Stimulated activated CD8-positive, alpha-beta memory T cell treated with anti-CD3 and anti-CD28 coated beads, Interleukin-4, amount 100 ng/mL, for 1 hour (primary cell): ENCODE measurements at places on chromosomes 2 and 18.

GRCh38 chr2:43034242-43034619, 192.2 kb downstream of the ZFP36L2 start:
- DNase-seq = no peak

- no peak for DNase-seq
Measured at GRCh38 chr2:114642988-114643553, 200.6 kb downstream of the DPP10 start.

DNA sequence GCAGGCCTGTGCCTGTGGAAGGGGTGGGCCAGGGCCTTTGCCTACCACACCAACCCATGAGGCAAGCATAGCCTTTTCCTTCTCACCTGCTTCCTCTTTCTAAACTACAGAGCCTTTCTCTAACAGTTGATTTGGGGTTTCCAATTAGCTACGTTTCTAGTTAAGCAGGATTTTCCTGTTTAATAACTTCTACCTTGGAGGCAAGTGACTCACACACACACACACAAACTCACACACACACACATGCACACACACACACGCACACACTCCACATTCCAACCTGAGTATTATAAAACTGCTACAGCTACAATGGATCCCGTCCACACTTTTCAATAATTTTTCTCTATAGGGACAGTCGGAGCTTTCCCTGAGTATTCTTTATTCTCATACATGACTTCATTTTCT, 84.9 kb downstream of the SOX11 start:
- no peak for DNase-seq

DNA sequence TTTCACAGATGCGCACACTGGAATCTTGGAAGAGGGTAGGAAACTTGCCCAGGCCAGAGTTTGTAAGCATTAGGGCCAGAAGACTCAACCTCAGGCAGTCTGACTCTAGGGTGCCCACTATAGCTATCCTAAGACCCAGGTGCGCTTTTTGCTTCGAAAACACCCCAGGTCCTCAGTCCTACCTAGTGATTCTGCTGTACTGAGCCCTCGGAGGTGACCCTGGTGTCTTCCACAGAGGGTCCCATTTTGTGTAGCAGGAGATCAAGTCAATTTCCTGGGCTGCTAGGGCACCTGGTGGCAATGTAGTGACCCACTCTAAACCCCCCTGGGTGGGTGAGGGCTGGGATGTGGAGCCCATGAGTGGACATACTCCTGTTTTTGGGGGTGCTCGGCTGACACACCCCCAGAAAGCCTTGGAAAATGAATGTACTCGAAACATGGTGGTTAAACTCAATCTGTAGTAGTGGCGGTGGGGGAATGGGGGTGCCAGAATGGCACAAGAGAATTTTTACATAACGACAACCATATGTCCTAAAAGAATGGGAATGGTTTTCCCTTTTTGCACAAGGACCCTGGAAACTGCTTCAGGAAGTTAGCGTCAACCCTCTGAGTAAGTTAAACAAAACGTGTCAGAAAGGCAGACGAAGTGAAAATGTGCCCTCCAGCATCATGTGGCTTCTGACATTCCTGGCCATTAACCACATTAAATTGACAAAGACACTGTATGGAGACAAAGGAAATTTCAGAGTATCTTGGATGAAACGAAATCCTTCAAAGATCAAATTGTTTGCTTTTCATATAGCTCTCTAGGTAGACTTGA, 218.0 kb upstream of the COPS8 start:
- no peak for DNase-seq

DNA sequence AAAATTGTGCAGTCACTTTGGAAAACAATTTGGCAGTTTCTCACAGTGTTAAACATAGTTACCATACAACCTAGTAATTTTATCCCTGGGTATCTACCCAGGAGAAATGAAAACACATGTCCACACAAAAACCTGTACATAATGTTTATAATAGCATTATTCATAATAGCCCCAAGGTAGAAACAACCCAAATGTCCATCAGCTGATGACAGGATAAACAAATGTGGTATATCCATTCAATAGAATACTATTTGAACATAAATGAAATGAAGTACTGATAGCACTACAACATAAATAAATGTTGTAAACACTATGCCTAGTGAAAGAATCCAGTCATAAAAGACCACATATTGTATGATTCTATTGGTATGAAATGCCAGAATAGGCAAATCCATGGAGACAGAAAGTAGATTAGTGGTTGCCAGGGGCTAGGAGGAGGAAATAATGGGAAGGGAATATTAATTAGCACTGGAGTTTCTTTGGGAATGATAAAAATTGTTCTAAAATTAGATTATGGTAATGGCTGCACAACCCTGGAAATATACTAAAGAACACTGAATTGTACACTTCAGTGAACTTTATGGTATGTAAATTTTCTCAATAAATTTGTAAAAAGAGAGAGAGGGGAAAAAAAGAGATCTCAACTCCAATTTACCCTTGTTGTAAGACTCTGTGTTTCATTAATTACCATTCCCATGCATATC, 20.8 kb upstream of the VIT start:
- DNase-seq = no peak

- no peak for DNase-seq
Measured at GRCh38 chr2:170340693-170341068, 162.7 kb downstream of the MYO3B start.

GRCh38 chr2:238098901-238099713, 1.0 kb upstream of the ESPNL start:
- no peak for DNase-seq

DNA sequence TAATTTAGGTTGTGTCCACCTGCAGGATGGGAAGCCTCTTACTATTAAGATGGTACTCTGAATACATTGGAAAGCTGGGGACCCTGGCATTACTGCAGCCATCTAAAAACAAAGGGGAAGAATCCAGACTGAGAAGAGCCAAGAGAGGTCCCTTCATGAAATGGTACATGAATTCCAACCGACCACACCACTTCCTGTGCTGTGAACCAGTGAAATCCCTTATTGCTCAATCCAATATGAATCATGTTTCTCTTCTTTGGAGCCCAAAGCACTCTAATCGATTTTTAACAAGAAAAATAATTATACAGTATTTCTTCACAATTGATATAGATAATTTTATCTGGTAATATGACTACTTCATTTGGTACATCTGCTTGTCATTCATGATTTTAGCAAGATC, 479.7 kb upstream of the RAB6C start:
- DNase-seq = no peak

DNA sequence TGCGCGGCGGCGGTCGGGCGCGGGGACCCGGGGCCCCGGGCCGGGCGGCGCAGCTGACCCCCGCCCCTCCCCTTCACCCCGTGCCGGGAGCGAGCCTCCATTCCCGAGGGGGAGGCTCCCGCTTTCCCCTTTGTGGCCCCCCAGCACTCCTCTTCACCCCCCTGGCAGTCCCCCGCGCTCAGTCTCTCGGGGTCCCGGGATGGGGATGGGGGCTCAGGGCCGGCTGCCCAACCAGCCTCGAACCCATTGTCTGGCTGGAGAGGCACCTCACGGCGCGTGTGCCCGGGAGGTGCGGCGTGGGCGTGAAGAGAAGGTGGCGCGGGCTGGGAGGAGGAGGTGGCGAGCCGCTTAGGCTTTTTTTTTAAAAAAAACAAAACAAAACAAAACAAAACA, 748 bp downstream of the FMNL2 start:
- no peak for DNase-seq

GRCh38 chr2:62785810-62786597, 80.5 kb downstream of the EHBP1 start:
- no peak for DNase-seq

- DNase-seq = no peak
Measured at GRCh38 chr2:201795607-201796477, 10.5 kb upstream of the CDK15 start.

- DNase-seq = no peak
Measured at GRCh38 chr2:228848638-228849037, 422.4 kb downstream of the PID1 start.

DNA sequence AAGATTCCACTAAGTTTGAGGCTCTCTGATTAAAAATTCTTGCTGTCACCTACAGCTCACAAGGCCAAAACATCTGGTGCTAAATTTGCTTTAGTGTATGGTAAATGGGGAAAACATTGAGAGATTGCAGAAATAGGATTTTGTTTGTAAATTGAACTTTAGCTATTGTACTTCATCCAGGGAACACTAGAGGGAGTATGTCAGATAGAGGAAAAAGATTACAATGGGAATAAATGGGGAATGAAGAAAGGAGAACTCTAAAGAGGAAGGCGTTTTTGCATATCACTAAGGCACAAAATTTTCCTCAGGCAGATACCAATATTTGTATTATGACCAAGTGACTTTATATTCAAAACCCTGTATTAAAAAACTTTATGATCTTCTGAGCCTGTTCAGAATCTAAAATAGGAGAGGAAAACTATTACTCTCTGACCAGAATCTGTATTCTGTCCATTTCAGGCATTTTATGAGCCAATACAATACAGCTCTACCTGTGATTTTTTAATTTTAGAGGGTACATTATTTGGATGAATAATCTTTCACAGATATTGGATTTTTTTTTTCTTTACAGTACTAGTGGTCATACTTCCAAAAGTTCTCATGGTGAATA, 52.3 kb upstream of the ITGB6 start:
- DNase-seq = no peak

- no peak for DNase-seq
Measured at GRCh38 chr2:47119001-47119400, 36.1 kb downstream of the STPG4 start.

- no peak for DNase-seq
Measured at GRCh38 chr2:233063976-233064411, 3.9 kb downstream of the INPP5D start.

- DNase-seq = no peak
Measured at GRCh38 chr2:9879455-9880194, 36.4 kb downstream of the TAF1B start.

DNA sequence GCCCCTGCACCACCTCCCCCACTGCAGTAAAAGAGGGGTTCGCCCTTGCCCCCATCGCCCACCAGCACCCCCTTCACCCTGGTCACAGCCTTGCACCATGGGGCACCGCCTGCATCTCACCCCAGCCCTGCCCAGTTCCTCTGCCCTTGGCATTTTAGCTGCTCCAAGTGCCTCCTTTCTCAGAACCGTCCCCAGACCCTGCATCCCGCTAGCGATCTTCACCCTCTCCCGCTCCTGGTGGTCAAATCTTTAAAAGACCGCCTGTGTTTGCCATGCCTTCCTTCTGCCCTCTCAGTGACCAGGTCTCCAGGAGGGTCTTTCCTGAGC, 114.7 kb upstream of the OTOS start:
- DNase-seq = no peak

DNA sequence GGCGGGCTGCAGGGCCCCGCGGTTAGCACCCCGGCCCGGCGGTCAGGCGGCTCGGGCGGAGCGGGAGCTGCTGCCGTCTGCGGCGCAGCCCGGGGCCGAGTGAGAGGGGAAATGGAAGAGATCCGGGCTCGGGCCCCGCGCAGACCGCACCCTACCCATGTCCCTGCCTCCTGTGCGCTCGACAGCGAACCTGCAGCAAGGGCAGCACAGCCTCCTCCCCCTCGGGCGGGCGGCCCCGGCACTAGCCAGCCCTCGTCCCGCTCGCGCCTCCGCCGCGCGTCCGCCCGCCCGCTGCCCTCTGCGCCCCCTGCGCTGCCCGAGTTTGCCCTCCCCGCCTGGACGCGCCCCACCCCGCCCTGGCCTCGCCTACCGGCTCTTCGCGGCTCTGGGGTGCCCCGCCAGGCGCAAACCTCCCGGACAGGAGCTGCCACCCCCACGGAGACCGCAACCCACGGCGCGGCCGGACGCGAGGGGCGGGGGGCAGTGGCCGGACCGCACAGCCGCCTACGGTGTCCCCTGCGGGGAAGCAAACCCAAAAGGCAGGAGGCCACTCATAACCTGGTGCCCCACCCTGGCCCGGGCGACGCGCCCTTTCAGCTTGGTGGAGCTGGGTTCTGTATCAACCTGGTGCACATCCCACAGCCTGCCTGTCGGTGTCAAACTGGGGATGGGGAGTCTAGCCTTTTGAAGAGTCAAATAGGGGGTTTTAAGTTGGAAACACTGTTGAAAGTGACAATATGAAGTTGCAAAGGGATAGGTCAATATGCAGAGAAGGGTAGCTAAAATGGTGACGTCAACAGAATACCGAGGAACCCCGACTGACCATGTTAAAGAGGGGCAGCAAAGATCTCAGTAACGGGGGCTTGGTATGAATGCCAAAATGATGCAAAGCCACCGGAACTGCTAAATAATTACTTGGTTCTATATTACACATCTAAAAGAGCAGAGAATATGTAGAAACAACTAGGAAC, at the start of gene IHH:
Gene IHH, minus strand, starts transcription at position 101 of the 971 bp plus-strand sequence. CDS start 454 bp downstream, outside the sequence.
- no peak for DNase-seq

GRCh38 chr2:85163675-85164074, 30.5 kb downstream of the TCF7L1 start:
- DNase-seq = no peak

- no peak for DNase-seq
Measured at GRCh38 chr2:75698918-75699317, 11.8 kb downstream of the GCFC2 start.
